ENCODE measurements at places on chromosomes 2 and 18.
A peak's percentile ranks its signal among the peaks of the same experiment; 100 is the strongest.

GRCh38 chr2:75952173-75952572 is 241.5 kb upstream of the GCFC2 start:
- no peaks in the 10 kb centered on the region for H3K27me3 ChIP-seq
- H3K27ac ChIP-seq: no peak overlapping the region
- H3K4me1 ChIP-seq: no peaks in the 10 kb centered on the region

DNA sequence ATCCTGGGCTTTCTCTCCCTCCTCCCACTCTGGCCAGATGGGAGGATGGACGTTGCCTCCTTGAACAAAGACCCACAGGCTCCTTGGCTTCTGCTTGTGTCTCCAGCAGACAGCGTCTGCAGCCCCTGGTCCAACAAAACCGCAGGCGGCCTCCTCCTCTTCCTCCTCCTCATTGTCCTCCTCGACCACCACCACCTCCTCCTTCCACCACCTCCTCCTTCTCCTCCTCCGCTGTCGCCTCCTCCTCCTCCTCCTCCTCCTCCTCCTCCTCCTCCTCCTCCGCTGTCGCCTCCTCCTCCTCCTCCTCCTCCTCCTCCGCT is 45.7 kb upstream of the ALPP start:
- no peak overlapping the region for H3K4me3 ChIP-seq
- no peaks in the 10 kb centered on the region for H3K4me1 ChIP-seq
- DNase-seq: no peak
- H3K36me3 ChIP-seq: no peaks in the 10 kb centered on the region
- H3K27me3 ChIP-seq: no peaks in the 10 kb centered on the region

- no peaks in the 10 kb centered on the region for H3K36me3 ChIP-seq
- H3K4me3 ChIP-seq: no peak overlapping the region
- no peak overlapping the region for H3K27ac ChIP-seq
- no peaks in the 10 kb centered on the region for H3K4me1 ChIP-seq
Measured at GRCh38 chr2:22329211-22330154, 1055.5 kb upstream of the KLHL29 start.

DNA sequence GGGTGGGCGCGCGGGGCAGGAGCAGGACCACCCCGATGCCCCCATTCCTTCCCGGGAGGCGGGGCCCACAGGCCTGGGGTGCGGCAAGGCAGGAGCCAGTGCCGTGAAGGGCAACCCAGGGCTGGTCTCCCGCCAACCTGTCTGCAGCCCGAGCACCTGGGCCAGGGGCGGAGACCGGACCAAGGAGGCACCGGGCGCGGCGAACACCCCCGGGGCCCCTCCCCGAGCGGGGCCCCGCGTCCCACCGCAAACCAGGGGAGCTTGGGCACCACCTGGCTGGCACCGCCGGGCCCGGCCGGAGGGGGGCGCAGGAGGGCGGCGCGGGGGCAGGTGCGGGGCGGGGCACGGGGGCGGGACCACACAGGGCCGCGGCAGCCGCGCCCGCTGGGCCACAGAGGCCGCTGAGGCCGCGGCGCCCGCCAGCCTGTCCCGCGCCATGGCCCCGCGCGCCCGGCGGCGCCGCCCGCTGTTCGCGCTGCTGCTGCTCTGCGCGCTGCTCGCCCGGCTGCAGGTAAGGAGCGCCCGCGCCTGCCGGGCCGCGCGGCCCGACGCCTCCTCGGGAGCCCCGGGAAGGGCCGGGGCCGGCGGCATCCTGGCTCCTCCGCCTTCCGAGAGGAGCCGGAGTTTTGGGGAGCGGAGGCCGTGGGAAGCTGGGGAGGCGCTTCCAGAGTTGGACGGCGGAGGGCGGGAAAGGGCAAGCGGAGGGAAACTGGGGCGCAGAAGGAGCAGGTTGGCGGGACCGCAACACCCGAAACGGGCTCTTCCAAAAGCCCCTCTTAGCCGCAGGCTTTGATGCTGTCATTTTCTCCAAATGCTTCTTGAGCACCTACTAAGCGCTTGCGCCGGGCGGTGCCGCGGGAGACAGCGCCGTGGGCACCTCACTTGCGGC is at the start of gene TNFRSF11A:
TSS of gene TNFRSF11A (plus strand) at position 394 of the 889 bp plus-strand sequence. CDS start at position 437, 43 bp downstream.
- H3K4me3 ChIP-seq: peak within 1 kb of the TSS; percentile 74
- peak; percentile 71 for DNase-seq
- H3K27ac ChIP-seq: peak within 1 kb of the TSS; percentile 34
- peaks cover 78% of the 10 kb centered on the region for H3K27me3 ChIP-seq
- no peaks in the 10 kb centered on the region for H3K36me3 ChIP-seq

DNA sequence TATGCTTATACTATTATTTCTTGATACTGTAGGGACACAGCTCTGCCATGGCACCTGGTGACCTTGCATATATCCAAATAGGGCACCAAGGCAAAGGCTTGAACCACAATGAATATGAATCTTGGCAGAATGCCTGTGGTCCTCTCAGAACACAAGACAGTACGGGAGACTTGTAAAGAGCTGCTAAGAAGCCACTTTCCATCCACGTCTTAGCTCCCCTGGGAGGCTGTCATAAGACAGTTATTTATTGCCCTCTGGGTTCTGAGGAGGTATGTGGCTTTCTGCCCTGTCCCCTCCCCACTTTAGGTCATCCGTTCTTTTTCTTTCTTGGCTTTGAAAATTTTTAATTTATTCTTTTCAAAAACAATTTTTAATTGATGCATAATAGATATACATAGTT is 29.8 kb upstream of the MRPL33 start:
- H3K4me1 ChIP-seq: no peaks in the 10 kb centered on the region
- peaks cover 9% of the 10 kb centered on the region for H3K27me3 ChIP-seq
- H3K27ac ChIP-seq: no peak overlapping the region

DNA sequence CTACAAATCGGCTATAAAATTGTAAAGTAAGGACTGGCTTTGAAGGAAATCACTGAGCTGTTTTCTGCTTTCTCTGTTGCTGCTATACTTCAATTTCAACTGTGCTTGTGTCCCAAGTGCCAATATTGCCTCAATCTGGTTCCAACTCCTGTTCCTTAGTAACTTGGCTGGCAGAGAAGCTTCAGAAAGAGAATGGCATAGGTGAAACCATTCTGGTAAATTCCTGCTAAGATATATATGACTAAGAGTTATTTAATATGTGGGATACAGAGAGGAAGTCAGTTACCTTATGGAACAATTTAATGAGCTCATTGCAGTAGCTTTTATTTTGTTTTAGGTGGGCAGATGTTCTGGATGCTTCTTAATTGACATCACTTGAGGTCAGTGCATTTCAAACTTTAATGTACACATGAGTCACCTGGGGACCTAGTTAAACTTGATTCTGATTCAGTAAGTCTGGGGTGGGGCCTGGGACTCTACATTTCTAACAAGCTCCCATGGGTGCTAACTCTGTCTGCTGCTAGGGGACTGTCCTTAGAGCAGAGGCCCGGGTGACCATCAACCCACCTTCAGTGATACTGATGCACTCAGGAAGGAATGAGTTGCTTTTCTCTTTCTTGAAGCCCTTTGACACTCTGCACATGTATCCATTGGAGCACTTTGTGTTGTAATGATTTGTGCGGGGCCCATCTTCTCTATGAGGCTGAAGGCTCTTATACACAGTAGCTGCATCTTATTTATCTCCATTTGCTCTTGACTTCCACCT is 47.6 kb downstream of the LIPG start:
- no peak overlapping the region for H3K4me3 ChIP-seq
- no peaks in the 10 kb centered on the region for H3K36me3 ChIP-seq
- peaks cover 10% of the 10 kb centered on the region for H3K27me3 ChIP-seq
- H3K4me1 ChIP-seq: no peaks in the 10 kb centered on the region
- no peak overlapping the region for H3K27ac ChIP-seq
- no peak for DNase-seq

DNA sequence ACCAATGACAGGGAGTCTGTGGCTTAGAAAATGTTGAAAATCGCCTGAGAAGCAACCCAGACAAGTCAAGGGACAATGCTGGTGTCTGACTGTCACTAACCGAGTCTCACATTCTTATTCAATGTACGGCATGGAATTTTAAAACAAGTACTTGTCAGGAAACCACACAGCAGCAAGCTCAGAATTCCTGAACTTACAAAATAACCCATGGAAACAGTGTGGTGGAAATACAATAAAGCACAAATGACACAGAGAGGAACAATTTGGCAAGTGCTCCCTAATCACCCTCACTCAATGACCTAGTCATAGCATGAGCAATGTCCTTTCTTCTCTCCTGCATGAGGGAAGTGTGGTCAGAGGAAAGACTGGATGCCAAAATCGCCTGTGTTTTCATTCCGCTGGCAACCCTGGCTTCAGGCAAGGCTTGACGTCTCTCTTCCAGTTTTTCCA is 154.0 kb downstream of the SATB2 start:
- no peaks in the 10 kb centered on the region for H3K4me1 ChIP-seq
- peaks cover 7% of the 10 kb centered on the region for H3K27me3 ChIP-seq
- H3K36me3 ChIP-seq: no peaks in the 10 kb centered on the region
- H3K4me3 ChIP-seq: no peak overlapping the region
- no peak for DNase-seq

DNA sequence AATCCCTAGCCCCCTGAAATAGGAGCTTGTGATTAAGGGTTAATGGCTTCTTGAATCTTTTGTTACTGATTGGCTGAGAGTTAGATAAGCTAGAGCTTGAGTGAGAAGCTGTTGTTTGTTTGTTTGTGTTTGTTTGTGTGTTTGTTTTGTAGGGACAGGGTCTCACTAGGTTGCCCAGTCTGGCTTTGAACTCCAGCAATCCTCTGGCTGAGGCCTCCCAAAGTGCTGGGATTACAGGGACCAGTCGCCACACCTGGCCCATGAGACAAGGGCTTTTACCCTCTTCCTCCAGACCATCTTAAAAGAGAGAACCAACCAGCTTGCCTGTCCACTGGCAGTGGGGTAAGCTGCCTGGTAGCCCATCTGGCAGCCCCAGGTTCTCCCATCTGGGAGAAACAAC is 58.1 kb downstream of the SH2D6 start:
- H3K4me1 ChIP-seq: no peaks in the 10 kb centered on the region
- no peaks in the 10 kb centered on the region for H3K36me3 ChIP-seq
- no peak overlapping the region for H3K27ac ChIP-seq
- no peak for DNase-seq
- H3K27me3 ChIP-seq: peaks cover 3% of the 10 kb centered on the region
- H3K4me3 ChIP-seq: no peak overlapping the region
